SHP77 treated with DMSO at 0.1 percent for 48 hours (cell line): ENCODE measurements at places on chromosomes 7 and 10.
A peak's percentile ranks its signal among the peaks of the same experiment; 100 is the strongest.

GRCh38 chr10:28365840-28366239 is 63.0 kb upstream of the MPP7 start:
- DNase-seq: no peak

DNA sequence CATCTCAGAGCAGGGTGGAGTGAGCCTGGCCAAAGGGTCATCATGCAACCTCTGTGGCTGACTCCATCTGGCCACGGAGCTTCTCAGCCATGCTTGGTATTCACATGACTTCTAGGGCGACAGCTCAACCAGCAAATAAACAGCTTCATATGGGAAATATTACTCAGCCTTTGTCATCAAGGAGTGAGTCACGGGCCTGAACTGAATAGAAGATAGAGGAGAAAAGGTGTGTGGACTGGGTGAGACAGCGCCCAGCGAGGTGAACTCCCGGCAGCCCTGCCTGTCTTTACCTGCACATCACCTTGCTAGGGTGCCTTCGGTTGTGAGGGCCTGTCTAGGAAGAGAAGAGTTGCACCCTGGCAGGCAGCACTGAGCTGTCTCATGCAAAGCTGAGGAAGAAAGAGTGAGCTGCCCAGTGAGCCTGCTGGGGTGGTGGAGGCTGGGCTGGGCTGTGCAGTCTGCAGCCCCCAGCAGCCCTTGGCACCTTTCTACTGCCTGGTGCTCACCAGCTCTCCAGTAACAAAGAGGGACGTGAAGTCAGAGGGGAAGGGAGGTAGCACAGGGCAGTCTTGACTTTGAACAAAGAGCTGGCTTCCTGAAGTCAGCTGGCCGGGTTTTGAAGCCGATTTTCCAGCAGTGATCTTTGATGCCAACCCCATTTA is 114.2 kb downstream of the EGFR start:
- DNase-seq: no peak

GRCh38 chr7:8092140-8092539 is 123.5 kb downstream of the GLCCI1 start:
- no peak for DNase-seq

- no peak for DNase-seq
Observed at GRCh38 chr10:55141892-55142291, 340.9 kb upstream of the PCDH15 start.

GRCh38 chr10:33818343-33818742 is 483.9 kb upstream of the NRP1 start:
- no peak for DNase-seq

GRCh38 chr7:88218836-88219605 is 817 bp downstream of the SRI start:
- DNase-seq: peak; percentile 25

DNA sequence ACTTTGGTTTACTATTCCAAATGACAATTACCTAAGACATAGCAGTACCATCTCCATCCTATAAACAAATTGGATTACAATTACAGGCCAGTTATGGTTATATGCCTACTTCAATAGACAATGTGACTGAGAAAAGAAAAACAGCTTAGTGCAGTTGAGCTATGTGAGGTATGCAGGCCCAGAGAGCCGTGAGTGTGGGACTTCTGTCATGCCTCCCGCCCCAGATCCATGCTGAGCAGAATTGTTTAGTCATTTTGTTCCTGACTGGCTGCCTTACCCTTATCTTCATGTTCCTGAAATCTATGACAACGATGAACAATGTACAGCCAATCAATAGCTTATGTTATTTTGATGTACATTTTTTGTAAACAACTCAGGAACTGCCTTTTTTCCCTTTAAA is 21.7 kb downstream of the LARP4B start:
- DNase-seq: no peak

DNA sequence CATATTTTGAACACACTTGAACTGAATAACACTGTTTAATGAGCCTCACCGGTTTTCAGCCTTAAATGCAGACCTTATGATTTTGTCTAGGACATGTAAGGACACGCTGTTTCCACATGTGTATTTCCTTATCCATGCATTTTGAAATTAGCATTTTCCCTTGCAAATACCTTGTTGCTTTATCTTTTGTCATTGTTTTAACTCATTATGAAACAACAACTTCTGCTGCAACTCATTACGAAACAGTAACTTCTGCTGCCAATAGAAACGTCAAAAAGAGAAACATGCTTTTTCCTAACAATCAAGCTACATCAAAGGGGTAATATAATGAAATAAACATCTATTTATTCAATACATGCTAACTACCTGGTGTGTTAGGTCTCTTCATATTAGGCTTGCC is 322.0 kb downstream of the AGMO start:
- no peak for DNase-seq

GRCh38 chr7:884191-885003 is 8.0 kb downstream of the GET4 start:
- DNase-seq: no peak

- DNase-seq: no peak
Observed at GRCh38 chr7:129123510-129123857, 21.0 kb upstream of the TSPAN33 start.

- no peak for DNase-seq
Observed at GRCh38 chr7:130290745-130291144, 2.2 kb upstream of the CPA4 start.

GRCh38 chr10:91144961-91145360 is 75.5 kb upstream of the PCGF5 start:
- no peak for DNase-seq

GRCh38 chr7:113705439-113705838 is 213.4 kb downstream of the PPP1R3A start:
- no peak for DNase-seq

DNA sequence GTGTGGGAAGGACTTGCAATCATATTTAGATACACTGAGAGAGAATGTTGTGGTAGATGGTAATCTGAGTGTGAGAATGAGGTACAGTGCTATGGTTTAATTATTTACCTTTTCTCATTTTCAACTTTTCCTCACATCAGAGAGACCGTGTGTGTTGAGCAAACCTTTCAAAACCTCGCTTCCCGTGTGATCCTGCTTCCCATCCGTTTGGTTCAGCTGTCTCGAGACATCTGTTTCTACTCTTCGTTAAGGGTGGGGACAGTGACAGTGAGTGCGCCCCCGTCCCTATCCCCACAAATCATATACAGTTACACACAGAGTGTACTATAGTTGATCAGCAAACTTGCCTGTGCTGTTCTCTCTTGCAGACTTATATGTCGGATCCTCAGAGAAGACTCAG is 33.0 kb upstream of the NOBOX start:
- no peak for DNase-seq

DNA sequence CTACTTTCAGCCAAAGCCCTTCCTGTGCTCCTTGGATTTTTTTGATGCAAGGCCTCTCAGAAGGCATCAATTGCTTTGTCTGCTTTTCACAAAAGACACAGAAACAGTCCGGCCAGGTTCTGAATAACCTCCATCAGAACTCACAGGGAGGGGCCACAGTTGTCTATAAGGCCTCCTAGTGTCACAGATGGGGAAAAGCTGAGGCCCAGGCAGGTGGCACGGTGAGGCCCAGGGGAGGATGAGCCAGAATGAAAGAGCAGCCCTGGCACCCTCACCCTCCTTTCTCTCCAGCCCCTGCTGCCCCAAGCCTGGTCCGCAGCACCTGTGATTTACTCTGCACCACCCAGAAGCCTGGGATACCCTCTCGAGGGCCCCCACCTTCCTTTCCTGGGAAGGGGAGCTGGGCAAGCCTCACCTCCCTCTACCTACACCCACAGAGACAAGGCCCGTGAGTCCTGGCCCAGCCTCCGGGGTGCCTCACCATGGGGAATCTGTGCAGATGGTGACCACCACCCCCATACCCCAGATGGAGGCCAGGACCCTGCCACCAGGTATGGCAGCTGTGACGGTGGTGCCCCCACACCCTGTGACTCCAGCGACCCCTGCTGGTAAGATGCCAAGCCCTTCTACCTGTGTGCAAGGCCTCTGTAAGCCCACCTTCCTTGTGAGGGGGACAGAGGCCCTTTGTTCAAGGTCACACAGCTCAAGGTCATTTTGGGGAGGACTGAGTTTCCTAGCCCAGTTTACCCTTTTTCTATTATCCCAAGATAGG is 26.2 kb upstream of the ZNF467 start:
- DNase-seq: no peak

DNA sequence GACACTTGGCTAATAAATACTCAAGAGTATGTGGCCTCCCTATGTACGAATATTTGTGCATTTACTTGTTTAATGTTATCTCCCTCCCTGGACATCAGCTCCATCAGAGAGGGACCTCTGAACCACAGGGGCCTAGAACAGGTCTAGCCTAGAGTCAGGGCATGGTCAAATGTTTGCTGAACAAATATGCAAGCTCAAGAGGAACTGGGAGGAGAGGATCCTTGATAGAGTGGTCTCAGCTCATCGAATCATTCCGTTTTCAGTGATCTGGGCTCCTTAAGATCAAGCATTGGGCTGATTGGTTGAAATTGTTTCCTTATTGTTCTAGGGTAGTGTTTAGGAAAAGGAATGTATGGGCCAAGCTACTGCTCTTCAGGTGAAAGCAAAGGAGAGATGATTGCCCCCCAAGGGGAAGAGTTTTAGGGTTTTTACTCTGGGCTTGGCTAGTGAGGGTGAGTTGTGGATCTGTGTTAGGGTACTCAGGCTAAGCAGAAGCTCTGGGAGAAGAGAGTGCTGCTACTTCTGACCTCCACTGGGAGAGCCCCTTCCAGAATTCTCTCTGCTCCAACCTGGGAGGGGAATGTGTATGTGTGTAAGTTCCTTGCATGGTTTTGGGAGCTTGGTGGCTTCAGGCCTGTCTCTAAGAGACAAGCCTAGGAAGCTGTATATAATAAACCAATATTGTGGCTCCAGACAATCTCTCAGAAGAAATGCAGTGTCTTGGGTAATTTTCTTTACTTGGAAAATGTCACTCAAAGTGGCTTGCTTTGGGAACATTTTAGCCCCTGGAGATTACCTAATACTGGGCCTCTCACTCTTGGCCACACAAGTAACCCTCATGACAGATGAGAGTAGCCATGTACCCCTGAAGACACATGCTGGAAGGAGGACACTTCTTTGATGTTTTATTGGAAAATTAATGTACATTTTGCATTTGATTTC is 110.0 kb downstream of the EMX2 start:
- DNase-seq: no peak

- DNase-seq: no peak
Observed at GRCh38 chr7:87216701-87217508, 2.6 kb downstream of the TMEM243 start.

GRCh38 chr7:130500463-130500862 is 8.6 kb downstream of the MEST start:
- no peak for DNase-seq

GRCh38 chr10:86536294-86536861 is 14.8 kb upstream of the WAPL start:
- no peak for DNase-seq

- no peak for DNase-seq
Observed at GRCh38 chr7:136229790-136230189, 252.6 kb upstream of the MTPN start.

GRCh38 chr7:87709258-87709657 is 81.1 kb downstream of the RUNDC3B start:
- DNase-seq: no peak

- DNase-seq: no peak
Observed at GRCh38 chr10:110523736-110524135, 26.0 kb downstream of the DUSP5 start.

DNA sequence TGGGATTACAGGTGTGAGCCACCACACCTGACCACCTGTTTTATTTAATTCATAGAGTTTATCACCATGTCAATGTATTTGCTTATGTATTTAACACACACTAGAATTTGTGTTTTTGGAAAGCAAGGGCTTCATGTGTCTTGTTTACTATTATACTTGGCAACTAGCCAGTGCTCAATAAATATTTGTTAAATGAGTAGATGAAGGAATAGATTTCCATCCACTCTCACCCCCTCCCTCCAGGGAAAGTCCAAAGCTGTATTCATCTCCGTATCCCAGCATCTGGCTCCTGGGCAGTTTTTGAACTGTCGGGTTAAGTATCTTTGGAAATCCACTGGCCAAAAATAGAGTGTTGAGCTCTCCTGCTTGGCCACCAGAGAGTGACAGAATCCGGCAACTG is 4.6 kb upstream of the RADIL start:
- no peak for DNase-seq

DNA sequence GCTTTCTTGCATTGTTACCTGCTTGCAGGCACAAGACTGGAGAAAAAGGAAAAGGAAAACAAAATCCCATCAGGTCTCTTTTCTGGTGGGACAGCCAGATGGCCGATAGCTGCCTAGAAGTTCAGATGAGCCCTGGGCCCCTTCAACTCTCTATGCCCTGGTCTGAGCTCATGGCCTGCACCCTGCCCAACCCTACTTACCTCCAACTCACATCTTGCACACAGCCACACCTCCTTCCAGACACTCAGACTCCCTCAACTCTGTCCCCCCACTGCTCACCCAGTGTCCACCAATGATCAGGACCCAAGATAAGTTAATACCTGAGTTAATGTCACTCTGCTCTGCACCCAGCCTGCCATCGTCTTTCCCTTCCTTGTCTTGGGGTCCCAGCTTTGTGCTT is 10.9 kb downstream of the RBP3 start:
- no peak for DNase-seq

GRCh38 chr7:50704844-50705243 is 77.9 kb downstream of the GRB10 start:
- no peak for DNase-seq

- no peak for DNase-seq
Observed at GRCh38 chr7:142334236-142334635, 76.4 kb upstream of the PRSS58 start.

GRCh38 chr10:43093423-43094076 is 16.7 kb downstream of the RET start:
- DNase-seq: peak; percentile 79

DNA sequence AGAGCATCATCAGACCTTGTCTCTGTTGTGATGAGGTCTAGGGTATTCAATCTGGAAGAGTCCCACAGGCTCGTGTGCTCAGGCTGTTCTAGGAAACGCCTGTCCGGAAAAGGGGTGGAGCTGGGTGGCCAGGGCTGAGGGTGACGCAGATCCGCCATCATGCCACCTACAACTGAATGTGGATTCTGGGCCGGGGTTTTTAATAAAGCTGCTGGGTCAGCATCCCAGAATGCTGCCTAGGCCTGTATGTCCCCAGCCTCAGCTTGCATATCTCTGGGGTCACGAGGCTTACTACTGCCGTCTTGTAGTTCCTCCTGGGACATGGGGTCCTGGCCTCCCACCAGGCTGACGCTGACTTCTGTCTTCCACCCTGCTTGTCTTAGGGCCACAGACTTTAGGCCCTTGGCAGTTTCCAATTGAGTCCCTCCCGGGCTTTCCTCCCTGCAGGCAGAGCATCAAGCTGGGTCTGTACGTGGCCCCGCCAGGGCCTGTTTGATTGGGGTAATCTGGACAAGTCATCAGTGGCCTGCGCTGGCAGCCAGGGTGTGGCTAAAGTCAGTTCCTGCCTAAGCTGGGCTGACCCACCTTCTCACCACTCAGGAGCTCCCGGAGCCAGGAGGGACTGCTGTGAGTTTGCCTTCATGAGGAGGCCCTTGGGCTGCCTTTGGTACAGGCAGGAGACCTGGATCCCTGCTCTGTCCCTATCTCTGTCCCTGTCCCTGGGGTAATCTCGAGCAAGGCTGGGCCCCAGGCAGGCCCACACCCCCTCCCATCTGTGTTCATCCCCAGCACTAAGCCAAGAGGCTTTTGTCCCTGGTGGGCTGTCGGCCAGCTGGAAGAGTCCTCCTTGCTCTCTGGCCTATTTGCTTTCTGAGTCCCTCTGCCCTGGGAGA is 79.9 kb downstream of the ZMIZ1 start:
- DNase-seq: no peak
